ENCODE measurements at places on chromosomes 6 and 20.

GRCh38 chr20:62377615-62378178 lies 9.2 kb upstream of the RPS21 start:
- no peak for DNase-seq

DNA sequence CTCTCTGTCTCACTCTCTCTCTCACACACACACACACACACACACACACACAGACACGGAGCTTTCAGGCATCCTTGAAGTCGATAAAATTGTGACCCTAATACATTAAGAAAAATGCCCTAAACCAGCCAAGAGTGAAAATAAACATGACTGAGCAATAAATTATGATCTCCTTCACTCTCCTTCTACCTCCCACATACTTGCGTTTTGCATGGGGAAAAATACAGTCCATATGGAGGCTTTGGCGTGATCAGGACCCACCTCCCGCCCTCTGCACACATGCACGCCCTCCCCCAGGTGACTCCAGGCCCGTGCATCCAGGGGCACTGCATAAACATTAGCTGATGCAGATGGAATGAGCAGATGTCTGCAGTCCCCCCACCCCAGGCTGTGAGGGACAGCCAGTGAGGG lies 114.2 kb upstream of the JARID2 start:
- no peak for DNase-seq

DNA sequence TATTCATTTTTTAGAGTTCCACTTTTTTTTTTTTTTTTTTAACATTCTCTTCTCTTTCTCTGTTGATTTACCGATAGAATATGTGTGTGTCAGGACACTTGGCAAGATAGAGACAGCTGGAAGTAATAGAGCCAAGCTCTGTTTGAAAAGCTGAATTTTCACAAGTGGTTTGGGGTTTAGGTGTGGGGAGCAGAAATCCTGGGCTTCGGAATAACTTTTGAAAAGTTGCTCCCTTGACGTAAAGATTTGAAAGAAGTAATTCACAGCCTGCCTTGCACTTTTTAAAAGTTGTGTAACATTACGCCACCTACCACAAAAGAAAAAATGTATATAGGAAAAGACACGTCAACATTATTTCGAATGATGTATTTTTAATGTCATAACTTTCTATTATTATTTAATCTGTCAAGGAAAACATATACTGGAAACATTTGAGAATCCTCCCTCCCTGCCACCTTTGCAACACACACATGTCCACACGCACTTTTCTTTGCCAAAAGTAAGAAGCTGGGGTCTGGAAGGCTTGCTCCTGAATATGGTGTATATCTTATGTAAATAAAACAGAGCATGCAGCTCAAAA lies 917.9 kb downstream of the KIF16B start:
- no peak for DNase-seq

DNA sequence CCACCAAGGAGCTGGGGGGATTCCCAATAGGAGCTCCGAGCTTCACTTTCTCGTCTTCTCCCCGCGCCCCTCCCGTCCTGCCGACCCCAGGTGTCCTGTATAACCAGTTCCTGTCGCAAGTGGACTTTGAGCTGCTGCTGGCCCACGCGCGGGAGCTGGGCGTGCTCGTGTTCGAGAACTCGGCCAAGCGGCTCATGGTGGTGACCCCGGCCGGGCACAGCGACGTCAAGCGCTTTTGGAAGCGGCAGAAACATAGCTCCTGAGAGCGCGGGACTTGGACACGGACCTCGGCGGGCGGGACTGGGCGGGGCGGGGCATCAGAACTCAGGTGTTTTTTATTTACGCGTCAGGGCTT lies 340 bp upstream of the VARS2 start:
- DNase-seq, result no peak

- DNase-seq, result peak; percentile 29
Observed at GRCh38 chr6:16824845-16825685, 63.8 kb upstream of the ATXN1 start.

- no peak for DNase-seq
Observed at GRCh38 chr6:56375806-56376205, 128.4 kb upstream of the COL21A1 start.

GRCh38 chr20:63084563-63084927 lies 77.8 kb upstream of the BHLHE23 start:
- DNase-seq, result no peak

DNA sequence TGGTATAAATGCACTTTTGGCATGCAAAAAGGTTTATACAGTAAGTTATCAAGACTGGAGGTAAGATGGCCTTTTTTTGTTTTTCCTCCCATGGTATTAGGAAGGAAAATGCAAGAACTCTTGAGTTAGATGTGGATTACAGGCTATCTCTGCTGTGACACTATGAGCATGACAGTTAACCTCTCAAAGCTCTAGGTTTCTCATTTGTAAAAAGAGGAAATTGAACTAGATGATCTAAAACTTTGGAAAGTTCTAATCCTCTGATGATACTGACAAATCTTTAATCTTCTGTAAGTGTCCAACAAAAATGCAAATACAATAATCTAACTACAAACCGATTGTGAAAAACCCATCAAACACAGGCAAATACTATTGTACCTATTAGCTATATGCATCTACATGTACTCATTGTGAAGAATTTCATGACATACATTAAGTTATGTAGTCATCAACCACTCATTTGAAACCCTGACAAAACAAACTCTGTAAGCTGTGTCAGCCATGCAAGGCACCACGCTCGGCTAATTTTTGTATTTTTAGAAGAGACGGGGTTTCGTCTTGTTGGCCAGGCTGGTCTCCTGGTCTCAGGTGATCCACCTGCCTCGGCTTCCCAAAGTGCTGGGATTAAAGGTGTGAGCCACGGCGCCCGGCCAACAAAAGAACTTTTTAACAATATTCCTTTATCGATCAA lies 4.2 kb downstream of the CDK19 start:
- no peak for DNase-seq

- no peak for DNase-seq
Observed at GRCh38 chr6:4644996-4645395, 131.2 kb upstream of the CDYL start.

- DNase-seq, result no peak
Observed at GRCh38 chr6:111858347-111858746, 14.9 kb downstream of the FYN start.

DNA sequence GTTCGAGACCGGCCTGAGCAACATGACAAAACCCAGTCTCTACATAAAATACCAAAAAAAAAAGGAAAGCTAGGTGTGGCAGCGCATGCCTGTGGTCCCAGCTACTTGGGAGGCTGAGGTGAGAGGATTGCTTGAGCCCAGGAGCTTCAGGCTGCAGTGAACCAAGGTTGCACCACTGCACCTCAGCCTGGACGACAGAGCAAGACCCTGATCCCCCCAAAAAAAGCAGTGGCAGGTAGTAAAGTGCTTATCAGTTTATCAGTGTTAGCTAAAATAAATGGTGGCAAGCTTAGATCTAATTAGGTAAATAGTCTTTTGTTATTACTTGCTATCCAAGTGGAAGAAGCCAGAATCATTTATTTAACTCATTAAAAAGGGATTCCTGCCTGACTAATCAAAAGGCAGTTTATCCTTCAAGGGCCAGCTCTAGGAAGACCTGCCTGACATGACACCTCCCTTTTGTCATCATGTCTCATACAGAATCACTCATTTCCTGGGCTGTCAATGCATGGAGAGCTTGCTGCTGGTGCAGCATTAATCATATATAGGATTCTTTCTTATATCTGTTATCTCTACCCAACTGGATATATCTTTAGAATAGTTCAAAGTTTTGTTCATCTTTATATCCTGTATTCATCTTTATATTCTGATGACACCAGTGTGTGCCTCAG lies 9.6 kb downstream of the DSTN start:
- no peak for DNase-seq

GRCh38 chr6:78611102-78611620 lies 256.2 kb upstream of the IRAK1BP1 start:
- DNase-seq, result no peak

GRCh38 chr6:132131758-132132157 lies 180.6 kb upstream of the CCN2 start:
- DNase-seq, result no peak

GRCh38 chr6:13512900-13513299 lies 25.5 kb upstream of the GFOD1 start:
- DNase-seq, result no peak

DNA sequence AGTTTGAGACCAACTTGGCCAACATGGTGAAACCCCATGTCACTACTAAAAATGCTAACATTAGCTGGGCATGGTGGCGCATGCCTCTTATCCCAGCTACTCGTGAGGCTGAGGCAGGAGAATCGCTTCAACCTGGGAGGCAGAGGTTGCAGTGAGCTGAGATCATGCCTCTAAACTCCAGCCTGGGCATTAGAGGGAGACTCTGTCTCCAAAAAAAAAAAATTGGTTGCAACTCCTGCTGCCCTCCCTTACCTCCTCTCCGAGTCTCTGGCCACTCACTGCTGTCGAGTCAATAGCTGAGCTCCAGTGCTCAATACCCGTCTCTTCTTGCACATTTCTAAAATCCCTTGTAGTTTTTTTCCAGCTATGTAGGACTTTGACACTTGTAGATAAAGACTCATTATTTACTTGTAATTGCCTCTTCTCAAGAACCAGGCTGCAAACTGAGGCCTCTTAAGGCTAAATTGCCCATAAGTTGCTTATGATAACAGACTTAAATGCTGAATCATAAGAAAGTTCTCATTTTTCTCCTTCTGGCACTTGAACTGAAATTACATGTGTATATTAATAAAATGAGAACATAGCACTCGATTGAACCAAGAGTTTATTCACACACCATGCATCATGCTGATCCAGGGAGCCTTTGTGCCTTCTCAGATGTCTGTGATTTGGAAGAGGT lies 13.8 kb downstream of the HECA start:
- DNase-seq, result no peak

GRCh38 chr20:50413088-50413500 lies 97.1 kb upstream of the PTPN1 start:
- DNase-seq, result no peak

- DNase-seq, result peak; percentile 16
Observed at GRCh38 chr6:44561060-44561623, 173.6 kb downstream of the CDC5L start.

DNA sequence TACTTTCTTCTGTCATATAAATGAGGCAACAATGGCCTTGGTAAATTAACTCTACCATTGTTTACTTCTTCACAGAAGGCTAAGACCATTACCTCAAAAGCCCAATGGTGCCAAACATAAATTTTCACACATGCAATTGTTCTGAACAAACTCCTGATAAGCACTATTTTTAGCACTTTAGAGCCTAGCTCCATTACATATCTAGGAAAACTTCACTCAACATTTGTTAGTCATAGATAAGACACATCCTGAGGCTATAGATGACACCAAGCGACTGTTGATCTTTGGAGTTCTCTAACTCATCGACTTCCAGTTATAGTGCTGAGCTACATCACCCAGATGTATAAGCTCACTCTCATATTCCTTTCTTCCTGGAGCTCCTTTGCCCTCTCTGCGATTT lies 245.9 kb downstream of the EYS start:
- no peak for DNase-seq

DNA sequence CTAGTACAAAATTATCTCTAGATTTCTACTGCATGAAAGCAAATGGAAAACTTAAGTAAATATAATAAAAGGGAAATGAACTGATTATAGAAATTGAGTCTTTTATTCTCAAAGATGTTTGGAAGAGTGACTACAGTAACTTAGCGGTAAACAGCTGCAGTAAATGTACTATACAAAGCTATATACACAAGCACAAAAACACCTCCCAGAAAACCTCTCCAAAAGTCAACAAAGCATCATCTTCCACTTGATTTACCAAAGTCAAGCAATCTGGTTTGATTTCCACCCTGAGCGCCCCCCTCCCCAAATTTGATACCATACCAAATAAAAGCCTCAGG lies 142.1 kb upstream of the SHLD1 start:
- DNase-seq, result no peak

DNA sequence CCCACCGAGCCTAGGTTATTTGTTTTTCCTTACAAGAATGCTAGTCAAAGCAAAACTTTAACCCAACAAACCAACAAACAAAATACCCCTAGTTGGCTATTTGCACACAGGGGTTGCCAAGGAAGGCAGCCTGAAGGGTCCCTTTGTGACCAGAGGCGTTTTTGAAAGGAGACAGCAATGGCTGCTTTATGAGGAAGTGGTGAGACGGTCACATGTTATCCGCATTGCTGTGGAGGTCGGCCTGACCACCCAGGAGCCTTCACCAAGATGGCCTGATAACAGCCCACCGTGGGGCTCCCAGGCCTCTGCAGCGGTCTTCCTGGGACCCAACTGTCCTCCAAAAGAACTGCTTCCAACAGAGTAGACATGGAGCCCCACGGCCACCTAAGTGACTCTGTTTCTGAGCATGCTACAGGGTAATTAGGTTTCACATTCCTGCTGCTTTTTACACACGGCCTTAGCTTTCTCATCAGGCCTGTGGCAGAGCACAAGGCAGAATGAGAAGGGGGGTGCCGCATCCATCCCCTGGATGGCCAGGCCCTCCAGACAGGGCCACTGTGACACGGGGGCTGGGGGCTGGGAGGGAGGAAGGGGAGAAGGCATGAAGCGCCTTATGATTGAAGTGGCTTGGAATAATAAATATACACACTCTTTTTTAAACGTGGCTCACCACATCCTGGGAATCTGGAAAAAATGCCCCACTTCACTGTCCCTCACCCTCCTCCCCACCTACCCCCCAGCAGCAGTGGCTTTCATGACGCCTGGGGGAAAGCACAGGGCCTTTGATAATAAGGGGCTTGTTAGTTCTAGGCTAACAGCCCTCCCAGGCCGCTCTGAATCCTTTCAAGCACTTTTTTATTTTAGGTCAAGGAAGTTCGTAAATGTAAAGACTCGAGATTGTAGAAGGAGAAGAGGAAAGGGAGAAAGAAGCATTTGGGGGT lies 86.0 kb downstream of the CLIC5 start:
- no peak for DNase-seq

DNA sequence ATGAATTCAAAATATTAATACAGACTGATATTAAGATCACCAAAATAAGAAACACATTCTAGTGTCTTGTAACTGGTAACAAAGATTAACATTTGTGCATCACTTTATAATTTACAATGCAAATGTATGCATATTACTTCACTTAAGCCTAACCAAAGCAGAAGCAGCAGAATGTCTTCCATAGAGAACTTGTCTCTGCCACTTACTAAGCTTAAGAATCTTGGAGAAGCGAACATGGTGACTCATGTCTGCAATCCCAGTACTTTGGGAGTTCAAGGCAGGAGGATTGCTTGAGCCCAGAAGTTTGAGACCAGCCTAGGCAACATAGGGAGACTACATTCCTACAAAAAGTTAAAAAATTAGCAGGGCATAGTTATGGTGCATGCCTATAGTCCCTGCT lies 18.8 kb downstream of the AK9 start:
- no peak for DNase-seq

GRCh38 chr20:31474097-31474436 lies 860 bp downstream of the DEFB124 start:
- no peak for DNase-seq

- no peak for DNase-seq
Observed at GRCh38 chr6:71226151-71226550, 62.5 kb upstream of the OGFRL1 start.

GRCh38 chr6:139303185-139303584 lies 11.4 kb upstream of the TXLNB start:
- no peak for DNase-seq

GRCh38 chr20:53205046-53205445 lies 232.9 kb downstream of the TSHZ2 start:
- DNase-seq, result no peak
